ENCODE measurements at places on chromosomes 1 and 21.

DNA sequence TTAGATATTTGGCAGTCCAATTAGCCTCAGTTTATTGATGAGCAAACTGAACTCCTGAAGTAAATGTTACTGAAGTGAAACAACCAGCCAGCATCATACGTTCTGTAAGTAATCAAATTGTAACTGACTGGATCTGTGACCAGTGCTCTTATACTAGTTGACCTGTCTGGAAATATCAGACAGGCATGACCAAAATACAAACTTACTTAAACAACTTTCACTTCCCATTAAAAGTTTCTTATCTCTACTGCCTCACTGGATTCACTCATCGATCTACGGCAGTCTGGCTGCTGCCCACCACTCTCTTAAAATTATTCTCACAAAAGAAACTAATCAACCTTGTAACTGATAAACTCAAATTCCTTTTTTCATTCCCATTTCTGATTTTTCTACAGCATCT lies 56.4 kb downstream of the WDR3 start:
- no peak for DNase-seq

- DNase-seq: no peak
Observed at GRCh38 chr1:37553598-37553926, 531 bp downstream of the SNIP1 start.

DNA sequence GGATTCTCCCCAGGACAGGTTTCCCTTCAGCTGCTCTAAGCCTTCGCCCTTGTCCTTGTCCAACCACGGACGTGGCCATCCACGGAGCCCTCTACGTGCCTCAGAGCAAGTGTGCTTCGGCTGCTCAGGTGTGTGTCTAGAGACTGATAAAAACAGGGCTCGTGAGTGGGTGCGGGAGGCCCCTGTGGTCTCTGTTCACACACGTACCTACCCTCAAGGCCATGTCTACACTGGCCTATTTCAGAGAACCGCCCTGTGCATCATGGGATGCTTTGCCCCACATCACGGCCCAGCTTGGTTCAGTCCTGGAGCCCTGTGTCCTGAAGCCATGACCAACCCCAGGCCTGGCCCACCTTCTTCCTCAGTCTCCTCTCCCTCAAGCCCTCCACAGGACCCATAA lies 24.6 kb upstream of the RUNX3 start:
- DNase-seq: no peak

GRCh38 chr1:102580806-102581205 lies 527.5 kb downstream of the COL11A1 start:
- no peak for DNase-seq

DNA sequence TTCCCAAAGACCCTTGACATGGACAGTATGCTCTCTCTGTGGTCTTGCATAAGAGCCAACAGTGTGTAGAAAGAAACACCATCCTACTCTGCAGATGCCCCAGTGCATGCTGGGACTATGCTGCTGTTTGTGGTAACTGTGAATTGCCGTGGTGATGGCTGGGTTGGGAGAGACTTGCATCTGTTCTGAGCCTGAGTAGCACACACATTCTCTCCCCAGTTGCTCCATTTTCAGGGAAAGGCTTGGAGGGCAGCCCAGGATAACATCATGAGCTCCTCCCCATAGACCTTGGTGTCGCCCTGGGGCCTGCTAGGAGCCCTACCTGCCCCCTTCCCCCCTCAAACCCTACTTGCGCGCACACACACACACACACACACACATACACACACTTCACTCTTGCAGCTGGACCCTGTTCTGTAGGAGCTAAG lies 120.9 kb upstream of the IPO9 start:
- no peak for DNase-seq

- DNase-seq: no peak
Observed at GRCh38 chr1:39352881-39353280, 138.6 kb upstream of the BMP8A start.

DNA sequence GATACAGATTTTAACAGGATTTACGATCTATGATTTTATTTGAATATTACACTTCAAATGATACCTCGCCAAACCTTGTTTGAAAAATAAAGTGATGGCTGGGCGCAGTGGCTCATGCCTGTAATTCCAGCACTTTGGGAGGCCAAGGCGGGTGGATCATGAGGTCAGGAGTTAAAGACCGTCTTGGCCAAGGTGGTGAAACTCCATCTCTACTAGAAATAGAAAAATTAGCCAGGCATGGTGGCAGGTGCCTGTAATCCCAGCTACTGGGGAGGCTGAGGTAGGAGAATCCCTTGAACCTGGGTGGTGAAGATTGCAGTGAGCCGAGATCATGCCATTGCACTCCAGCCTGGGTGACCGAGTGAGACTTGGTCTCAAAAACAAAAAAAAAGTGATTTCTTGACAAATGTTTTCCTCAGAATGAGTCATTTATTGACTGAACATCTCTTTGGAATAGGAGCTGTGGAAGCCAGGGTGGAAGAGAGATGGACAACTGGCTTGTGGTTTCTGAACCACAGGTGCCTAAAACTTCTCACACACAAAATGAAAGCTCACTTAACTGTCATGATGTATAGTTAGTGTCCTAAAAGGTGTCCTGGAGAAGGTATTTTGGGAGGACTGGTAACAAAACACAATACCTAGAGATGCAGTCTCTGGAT lies 11.9 kb downstream of the PKNOX1 start:
- DNase-seq: no peak
